ENCODE measurements at places on chromosomes 3 and 15.

DNA sequence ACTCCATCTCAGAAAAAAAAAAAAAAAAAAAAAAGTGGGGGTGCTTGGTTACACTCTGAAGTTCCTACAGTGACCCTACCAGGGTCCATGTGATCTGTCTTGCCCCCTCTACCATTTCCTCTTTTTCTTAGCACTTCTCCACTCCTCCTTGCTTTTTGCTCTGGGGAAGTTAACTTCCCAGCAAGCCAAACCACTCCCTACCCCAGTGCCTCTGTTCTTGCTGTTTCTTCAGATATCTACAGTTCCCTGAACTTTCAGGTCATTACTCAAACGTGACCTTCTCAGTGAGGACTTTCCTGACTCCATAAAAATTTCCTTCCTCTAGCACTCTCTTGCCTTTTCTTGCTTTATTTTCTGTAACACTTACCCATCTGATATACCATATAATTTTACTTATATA lies 61.1 kb upstream of the GCNT3 start:
- DNase-seq: no peak

DNA sequence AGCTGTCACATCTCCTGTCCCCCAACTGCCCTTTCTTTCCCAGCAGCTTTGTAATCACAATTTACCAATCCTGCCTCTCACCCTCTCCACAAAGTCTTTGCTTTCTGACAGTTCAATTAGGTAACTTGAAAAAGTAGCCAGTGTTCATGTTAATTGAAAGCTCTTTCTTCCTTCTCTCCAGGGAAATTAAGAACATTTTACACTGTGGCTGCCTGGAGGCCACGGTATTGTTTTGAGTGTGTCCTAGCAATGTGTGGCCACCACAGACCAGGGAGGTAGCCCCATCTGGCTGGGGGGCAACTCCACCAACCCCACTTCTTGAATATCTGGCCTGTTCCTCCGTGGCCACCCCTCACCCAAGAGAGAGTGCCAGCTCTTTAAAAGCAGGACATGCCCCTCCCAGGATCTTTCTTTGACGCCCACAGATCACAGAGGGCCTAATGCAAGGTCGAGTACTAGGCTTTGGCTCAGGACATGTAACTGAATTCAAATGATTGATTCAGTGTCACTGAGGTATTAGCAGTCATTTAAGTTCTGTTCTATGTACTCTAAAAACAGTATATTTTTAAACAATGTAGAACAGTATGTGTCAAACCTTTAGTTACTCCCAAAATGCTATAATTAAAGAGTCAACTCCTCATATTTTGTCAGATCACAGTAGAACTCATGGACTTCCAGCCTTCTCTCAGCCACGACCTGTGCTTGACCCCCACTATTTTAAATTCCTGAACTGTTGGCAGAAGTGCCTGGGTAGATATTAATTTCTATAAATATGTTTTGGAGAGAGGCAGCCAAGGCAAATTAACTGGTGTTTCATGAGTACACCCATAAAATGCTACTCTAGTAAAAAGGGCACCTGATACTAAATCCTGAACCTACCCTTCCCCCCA lies 164.5 kb downstream of the TNIK start:
- DNase-seq: no peak

DNA sequence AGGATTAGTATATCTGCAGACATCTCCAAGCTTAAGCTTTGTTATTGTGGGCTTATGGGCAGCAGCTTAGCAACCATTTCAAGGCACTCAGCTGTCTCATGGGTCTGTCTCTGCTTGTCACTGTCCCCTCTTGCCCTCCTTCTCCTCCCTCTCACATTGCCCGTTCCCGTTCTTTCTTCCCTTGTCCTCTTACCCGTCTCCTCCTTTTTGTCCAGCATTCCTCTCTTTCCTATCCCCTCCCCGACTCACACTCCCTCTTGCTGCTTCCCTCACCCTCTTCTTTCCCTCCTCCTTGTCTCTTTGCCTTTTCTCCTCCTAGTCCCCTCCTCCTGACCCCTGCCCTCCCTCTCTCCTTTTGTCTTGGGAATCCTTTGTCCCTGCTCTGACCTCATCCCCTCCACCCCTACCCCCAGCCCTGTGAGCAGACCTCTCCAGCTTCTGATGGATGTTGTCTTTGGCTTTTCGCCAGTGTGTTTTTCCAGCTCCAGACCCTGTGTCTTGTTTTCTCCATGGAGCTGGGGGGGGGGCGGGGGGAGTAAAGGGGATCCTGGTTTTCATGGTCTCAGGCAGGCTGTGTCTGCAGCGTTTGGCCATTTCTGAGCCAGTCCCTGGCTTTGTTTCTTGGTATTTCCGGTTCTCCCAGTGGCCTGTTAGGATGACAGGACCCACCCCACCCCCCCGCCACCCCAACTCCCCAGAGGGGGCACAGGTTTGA lies 47.9 kb upstream of the TRAK1 start:
- DNase-seq: peak; percentile 81

GRCh38 chr15:75554717-75555116 lies 24.4 kb downstream of the PTPN9 start:
- no peak for DNase-seq

DNA sequence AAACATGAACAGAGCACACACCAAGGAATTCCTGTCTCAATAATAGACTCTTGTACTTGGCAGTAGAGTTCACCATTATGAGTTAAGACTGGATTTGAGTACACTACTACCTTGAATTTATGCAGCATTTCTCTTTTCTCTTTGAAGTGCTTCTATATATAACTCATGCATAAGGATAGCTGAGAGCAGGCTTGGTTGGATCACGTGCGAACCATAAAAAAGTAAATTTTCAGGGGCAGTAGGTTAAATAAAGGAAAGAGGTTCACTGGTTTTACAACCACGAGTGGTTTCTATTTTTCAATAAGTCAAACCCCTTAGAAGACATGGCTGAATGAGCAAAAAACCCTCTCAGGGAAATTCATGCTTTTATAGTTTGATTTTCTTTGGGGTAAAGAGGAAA lies 28.6 kb upstream of the PDZRN3 start:
- DNase-seq: no peak

DNA sequence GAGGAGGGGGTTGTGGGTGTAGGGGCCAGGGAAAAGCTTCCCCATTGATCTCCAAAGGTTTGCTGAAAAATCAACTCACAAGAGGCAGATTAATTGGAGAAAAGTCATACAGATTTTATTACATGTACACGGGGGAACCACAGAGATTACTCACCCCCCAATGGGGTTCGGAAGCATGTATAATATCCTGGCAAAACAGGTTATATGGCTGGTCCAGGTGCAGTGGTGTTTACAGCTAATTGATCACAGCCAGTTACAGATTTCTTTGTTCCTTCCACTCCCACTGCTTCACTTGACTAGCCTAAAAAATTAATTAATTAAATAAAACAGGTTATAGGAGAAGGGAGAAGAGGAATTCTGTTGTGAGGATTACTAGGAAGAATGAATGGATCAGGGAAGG lies 22.4 kb downstream of the PRKCI start:
- DNase-seq: no peak

GRCh38 chr3:181103605-181104004 lies 114.1 kb upstream of the DNAJC19 start:
- no peak for DNase-seq

DNA sequence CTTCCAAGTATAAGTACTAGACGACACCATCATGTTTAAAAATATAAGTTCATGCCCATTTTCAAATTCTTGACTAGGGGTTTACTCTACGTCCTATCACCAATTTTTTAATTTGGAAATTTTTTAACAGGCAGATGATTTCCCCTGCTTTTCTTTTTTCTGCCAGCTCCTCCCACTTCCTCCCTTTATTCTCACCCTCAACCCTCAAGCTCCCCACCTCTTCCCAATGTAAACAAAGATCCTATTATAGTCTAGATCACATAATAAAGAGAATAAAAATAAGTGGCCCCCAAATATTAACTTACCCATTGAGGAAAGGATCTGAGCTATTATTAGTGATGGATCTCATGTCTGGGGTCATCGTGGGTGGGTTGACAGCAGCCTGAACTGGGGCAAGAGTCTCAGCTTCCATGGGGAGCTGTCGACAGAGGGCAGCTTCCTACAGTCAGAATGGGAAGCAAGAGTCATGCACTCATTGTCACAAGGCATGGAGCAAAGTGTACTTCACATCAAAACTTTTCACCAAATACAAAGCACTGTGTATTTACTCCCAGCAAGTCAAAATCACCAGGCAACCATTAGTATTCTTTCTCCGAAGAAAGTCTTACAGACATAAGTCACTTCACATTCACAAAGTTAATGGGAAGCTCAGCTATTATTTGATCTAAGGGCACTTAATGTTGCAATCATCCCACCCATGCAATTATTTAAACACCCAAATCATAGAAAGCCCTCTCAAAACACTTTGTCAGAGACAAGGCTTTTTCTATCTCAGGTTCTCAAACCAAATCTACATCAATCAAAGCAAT lies 53.2 kb downstream of the TM4SF4 start:
- DNase-seq: no peak

GRCh38 chr3:153163393-153163724 lies 1.3 kb downstream of the RAP2B start:
- no peak for DNase-seq

- no peak for DNase-seq
Measured at GRCh38 chr3:17964108-17964507, 221.7 kb upstream of the TBC1D5 start.

All from NCI-H1092 (cell line).